Activated T-cell treated with anti-CD3 and anti-CD28 coated beads, Interleukin-2, amount 50 U/mL, for 1 hour (primary cell): ENCODE measurements at places on chromosomes 16 and 17.

GRCh38 chr16:56195151-56195550 lies 3.9 kb downstream of the GNAO1 start:
- DNase-seq, result no peak

GRCh38 chr17:27354491-27355081 lies 60.7 kb downstream of the WSB1 start:
- DNase-seq, result no peak

GRCh38 chr16:2487903-2488531 lies 13.1 kb downstream of the TBC1D24 start:
- DNase-seq, result no peak

- no peak for DNase-seq
These were observed 293.7 kb downstream of the SEC14L1 start for GRCh38 chr17:77434136-77435114.

DNA sequence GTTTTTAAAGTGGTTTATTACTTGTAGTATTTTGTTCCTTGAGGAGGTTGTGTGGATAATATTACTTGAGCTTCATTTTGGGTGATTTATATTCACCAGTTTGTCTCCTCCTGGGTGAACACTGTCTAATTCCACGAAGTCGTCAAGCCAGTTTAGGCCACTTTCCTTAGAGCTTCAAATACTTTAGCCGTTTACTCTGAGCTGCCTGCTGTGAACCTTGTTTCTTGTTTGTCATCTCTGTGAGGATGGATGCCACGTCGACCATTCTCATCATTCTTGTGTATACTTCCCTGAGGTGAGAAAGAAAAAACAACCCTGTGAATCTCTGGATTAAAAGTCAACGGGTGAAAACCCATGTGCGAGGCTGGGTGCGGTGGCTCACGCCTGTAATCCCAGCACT lies 9.0 kb downstream of the KRT24 start:
- DNase-seq, result no peak

- DNase-seq, result no peak
These were observed 3.4 kb downstream of the MRTFB start for GRCh38 chr16:14074544-14074943.

DNA sequence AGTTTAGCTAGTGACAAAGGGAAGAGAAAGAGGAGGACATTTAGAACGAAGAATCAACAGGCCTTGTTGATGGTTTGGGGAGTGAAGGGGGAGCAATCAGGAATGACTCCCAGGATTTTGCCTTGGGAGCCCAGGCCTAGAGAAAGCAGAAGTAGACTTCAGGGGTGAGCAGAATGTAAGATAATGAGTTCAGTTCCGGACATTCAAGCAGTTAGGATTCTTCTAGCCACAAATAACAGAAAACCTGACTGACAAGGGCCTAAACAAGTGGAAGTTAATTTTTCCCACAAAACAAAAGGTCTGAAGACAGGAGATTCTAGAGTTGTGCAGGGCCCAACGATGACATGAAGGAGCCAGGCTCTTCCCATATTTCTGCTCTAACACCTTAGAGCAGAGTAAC lies 45.9 kb downstream of the SKAP1 start:
- DNase-seq, result no peak

DNA sequence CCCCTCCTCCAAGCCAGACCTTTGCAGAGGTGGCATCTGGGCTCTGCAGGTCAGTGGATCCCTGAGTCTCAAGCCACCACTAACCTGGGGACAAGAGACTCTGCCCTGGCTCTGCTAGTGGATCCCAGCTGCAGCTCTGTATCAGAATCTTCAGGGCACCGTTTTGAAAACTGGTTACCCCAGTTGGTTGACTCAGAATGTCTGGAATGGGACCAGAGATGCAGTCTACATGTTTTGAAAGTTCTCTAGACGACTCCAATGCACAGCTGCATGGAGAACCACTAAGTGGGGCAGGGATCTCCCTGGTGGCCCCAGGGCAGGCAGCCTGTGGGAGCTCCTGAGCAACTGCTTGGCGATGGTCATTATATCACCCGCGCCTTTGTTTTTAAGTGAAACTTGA lies 34.1 kb upstream of the ADORA2B start:
- DNase-seq, result no peak

DNA sequence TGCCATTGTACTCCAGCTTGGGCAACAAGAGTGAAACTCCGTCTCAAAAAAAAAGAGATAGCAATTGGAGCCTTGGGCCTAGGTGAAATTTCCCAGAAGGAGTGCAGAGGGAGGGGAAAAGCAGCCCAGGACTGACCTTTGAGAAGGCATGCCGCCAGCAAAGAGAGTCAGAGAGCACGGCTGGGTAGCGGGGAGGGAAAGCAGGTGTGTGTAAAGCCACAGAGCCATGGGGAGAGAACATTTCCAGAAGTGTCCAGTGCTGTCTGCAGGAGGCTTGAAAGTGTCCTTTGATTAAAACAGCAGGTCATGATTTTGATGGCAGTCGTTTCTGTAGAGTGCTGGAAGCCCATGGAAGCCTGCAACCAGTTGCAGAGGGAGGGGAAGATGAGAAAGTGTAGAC lies 8.1 kb downstream of the C16orf54 start:
- DNase-seq, result no peak

DNA sequence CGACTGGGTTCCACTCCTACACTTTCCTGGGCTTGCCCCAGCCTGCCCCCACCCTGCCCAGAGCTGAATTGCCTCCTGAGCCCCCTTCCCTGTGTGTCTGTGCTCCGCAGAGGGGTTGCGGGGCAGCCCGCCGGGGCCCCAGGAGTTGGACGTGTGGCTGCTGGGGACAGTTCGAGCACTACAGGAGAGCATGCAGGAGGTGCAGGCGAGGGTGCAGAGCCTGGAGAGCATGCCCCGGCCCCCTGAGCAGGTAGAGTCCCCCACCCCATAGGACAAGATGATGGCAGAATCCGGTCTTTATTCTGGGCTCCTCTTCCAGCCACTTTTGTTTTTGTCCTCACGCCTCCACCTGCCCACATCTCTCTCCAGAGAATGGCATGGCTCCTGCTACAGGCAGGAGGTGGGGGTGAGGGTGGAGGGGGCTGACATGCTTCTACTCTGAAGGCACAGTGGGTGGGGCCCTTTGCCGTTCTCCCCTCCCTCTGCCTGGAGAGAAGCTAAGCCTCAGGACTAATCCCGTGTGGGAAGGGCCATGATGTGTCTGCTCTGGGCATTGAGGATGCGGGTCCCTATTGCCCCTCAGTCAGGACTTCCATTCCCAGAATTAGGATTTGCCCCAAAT lies 3.5 kb downstream of the ACBD4 start:
- DNase-seq, result no peak

GRCh38 chr16:48329138-48329537 lies 56.1 kb downstream of the SIAH1 start:
- DNase-seq, result no peak

GRCh38 chr16:71846431-71846830 lies 655 bp downstream of the ATXN1L start:
- DNase-seq, result peak; percentile 30

GRCh38 chr17:12584727-12585126 lies 81.0 kb upstream of the MYOCD start:
- DNase-seq, result no peak
